LNCaP clone FGC (cell line): ENCODE measurements at places on chromosomes 16 and 17.

DNA sequence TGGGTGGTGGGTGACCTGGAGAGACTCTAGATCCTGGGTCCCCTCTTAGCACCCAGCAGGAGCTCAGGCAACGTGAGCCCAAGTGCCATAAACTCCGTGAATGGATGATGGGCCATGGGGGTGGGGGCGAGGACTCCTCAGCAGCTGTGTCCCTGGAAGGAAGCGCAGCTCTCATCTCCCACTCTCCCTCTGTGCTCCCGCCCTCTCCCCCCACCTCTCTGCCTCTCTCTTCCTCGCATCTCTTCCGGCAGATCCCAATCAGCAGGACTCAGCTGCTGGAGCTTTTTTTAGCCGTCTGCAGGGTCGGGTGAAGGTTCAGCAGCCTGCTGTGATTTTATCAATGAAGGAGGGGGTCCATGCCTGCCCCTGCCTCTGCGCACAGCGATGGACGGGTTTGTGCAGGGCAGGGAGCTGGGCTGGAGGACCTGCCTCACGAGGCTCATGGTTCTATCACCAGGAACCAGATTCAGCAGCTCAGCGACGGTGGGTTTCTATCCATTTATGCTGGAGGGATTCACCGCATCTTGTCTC, 8.3 kb downstream of the CCR7 start:
- DNase-seq = no peak

GRCh38 chr17:30278032-30278431, 13.7 kb downstream of the BLMH start:
- DNase-seq = no peak

DNA sequence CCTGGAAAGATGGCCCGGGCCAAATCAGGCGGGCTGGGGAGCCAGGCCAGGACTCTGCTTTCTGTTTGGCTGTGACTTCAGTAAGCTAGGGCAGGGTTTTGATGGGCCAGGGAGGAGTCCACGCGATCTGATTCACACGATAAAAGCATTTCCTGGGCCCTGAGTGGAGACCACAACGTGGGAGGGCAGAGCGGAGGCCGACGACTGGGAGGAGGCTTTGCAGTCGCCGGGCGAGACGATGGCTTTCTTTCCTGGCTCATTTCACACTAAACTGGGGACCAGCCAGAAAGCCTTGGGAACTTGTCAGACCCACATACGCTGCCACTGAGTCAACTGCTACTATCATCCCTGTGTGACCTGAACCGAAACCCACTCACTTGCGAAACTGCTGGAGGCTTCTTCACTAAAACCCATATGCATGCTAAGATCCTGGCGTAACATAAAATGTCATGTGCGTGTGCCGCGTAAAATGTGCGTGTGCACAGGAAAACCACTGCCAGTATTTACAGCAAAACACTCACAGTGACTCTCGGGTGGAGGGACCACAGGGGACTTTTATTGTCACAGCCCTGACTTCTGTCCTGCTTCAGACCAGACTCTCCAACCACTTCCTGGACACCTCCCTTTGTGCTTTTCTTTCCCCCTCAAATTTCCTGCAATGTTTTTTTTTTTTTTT, 14.2 kb upstream of the RHBDF2 start:
- DNase-seq = no peak

DNA sequence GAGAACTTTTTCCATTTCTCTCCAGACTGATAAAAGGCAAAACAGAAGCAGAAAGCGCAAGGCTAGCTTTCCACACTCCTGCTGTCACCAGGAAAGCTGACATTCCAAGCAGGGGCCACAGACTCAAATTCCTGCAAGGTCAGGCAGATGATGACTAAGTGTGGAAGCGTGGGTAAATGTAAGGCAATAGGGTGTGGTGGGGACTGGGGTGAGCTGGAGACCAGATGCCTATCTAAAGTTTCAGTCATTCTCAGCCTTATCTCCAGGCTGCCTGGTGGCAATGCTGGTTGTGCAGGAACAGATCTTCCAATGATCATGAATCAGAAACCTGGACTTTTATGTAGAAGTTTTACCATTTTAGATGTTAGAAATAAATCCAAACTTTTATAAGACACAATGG, 224.1 kb downstream of the GSG1L start:
- DNase-seq = no peak

DNA sequence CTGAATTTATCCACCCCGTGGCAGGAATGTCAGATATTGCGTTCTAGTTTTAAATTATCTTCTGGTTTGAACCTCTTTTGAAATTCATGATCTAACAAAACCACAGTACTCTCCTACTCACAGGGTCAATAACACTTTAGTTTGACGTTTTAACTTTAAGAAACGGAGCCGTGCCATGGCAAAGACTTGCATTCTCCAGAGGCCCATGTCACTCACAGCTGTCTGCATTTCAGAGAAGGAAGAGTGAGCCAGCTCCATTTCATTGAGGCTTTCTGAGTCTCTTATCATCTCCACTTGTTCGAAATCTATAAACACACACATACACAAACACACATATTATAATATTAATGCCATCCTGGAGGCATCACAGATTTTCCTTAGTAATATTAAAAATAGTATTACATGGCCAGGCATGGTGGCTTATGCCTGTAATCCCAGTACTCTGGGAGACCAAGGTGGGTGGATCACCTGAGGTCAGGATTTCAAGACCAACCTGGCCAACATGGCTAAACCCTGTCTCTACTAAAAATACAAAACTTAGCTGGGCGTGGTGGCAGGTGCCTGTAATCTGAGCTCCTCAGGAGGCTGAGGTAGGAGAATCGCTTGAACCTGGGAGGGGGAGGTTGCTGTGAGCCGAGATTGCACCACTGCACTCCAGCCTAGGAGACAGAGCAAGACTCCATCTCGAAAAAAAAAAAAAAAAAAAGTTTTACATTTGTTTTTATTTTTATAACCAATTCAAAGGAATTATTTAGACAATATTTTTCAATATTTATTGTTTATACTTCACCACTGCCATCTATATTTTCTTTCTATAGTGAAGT, 35.6 kb downstream of the ABCA6 start:
- DNase-seq = no peak
